Heart left ventricle (tissue), 16 donors: ENCODE measurements at places on chromosomes 11 and 22. TPM values are rescaled to one million over a fixed set of nuclear protein-coding genes. Genes with fewer than 3 reads are reported as not detected.
A peak's percentile ranks its signal among the peaks of the same experiment; 100 is the strongest.

DNA sequence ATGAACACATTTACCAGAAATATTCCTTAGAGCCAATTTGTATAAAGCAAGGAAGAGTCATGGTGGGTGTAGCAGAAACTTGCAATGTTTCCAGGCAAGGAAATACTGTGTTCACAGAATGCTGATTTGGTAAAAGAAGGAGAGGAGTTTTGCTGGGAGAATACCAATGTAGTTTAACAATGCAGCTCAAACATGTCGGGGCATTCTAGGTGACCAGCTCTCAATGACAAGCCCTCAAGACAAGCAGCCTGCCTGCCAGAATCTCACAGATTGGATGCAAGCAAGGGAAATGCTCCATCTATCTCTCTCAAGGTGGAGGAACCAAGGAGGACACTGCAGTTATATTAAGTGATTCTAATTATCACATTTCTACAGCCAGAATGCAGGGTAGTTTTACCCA is 190.4 kb downstream of the MAML2 start:
- H3K36me3 ChIP-seq: no peaks in the 10 kb centered on the region
- no peak overlapping the region for H3K4me3 ChIP-seq
- H3K4me1 ChIP-seq: peaks cover 36% of the 10 kb centered on the region

Gene APOL4
- total RNA-seq: 1.7 TPM

DNA sequence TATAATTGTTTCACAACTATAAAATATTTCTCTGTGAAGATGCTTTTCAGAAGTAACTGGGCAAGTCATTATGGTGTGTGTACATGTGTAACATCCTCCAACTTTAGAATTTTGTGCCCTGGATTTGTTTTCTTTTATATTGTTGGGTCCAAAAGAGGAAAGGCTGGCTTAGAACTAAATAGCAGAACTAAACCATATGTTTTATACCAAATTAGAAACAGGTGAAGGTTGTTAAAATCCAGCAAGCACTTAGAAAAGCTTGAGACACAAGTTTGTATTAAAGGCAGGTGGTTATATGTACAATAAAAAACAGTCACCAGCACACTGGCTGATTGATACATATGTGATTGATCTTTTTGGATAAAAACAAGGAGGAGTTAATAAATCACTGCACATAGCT is 158.5 kb downstream of the WNT11 start:
- DNase-seq: no peak
- H3K27ac ChIP-seq: no peak overlapping the region
- no peaks in the 10 kb centered on the region for H3K27me3 ChIP-seq
- H3K4me3 ChIP-seq: no peak overlapping the region
- H3K36me3 ChIP-seq: no peaks in the 10 kb centered on the region

- no peak for DNase-seq
- no peaks in the 10 kb centered on the region for H3K27me3 ChIP-seq
- H3K36me3 ChIP-seq: no peaks in the 10 kb centered on the region
- no peak overlapping the region for H3K27ac ChIP-seq
- no peak overlapping the region for H3K4me3 ChIP-seq
Measured at GRCh38 chr22:36771356-36772063, 4.4 kb downstream of the IFT27 start.

Gene CTSW
- total RNA-seq: 0.91 TPM

- H3K4me3 ChIP-seq: no peak overlapping the region
- no peak for DNase-seq
- no peaks in the 10 kb centered on the region for H3K27me3 ChIP-seq
- H3K27ac ChIP-seq: no peak overlapping the region
- no peaks in the 10 kb centered on the region for H3K36me3 ChIP-seq
Measured at GRCh38 chr22:18012531-18012930, 11.8 kb downstream of the MICAL3 start.

DNA sequence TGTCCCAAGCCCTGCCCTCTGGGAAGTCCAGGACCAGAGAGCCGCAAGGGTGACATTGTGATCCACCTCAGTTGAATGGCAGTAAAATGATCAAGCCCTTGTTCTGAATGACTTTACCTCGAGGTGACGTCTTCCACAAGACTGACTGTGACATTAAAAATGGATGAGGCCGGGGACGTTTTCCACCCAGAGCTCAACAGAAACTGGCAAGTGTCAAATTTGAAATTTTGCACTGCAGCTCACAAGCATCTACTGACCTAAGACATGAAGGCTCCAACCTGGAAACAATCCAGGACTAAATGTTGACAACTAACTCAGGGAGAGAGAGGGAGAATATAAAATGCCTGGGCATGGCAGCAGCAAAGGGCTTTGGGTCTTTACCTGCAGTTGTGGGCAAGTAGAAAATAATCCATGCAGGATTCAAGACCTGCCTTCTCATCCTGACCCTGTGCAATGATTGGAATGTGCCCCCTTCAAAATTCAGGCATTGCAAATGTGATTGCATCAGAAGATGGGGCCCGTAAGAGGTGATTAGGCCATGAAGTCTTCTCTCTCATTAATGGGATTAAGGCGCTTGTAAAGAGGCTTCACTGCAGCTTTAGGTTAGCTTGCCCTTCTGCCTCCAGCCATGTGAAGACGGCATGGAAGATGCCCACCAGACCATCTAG is 33.6 kb upstream of the CLMP start:
- H3K27me3 ChIP-seq: peaks cover 5% of the 10 kb centered on the region
- no peak for DNase-seq
- no peaks in the 10 kb centered on the region for H3K36me3 ChIP-seq
- no peaks in the 10 kb centered on the region for H3K4me1 ChIP-seq
- no peak overlapping the region for H3K27ac ChIP-seq

DNA sequence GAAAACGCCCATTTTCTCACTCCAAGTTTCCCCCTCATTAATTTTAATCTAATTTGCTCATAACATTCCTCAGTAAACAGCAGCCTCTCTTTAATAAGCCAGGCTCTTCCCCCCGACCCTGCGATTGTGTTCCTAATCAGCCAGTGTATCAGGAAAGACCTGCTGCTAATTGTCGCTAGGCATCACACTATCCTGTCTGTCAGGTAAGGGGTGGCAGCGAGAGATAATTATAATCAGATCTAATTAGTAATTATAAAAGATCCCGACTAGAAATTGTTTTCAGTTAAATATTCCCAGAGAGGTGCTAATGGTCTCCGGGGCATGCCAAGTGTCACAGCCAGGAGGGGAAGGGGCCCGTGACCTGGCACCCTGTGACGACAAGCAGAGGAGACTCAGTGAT is 142.8 kb downstream of the ST3GAL4 start:
- no peaks in the 10 kb centered on the region for H3K4me1 ChIP-seq
- no peak overlapping the region for H3K27ac ChIP-seq
- H3K4me3 ChIP-seq: no peak overlapping the region
- H3K27me3 ChIP-seq: peaks cover 21% of the 10 kb centered on the region
- H3K36me3 ChIP-seq: no peaks in the 10 kb centered on the region

DNA sequence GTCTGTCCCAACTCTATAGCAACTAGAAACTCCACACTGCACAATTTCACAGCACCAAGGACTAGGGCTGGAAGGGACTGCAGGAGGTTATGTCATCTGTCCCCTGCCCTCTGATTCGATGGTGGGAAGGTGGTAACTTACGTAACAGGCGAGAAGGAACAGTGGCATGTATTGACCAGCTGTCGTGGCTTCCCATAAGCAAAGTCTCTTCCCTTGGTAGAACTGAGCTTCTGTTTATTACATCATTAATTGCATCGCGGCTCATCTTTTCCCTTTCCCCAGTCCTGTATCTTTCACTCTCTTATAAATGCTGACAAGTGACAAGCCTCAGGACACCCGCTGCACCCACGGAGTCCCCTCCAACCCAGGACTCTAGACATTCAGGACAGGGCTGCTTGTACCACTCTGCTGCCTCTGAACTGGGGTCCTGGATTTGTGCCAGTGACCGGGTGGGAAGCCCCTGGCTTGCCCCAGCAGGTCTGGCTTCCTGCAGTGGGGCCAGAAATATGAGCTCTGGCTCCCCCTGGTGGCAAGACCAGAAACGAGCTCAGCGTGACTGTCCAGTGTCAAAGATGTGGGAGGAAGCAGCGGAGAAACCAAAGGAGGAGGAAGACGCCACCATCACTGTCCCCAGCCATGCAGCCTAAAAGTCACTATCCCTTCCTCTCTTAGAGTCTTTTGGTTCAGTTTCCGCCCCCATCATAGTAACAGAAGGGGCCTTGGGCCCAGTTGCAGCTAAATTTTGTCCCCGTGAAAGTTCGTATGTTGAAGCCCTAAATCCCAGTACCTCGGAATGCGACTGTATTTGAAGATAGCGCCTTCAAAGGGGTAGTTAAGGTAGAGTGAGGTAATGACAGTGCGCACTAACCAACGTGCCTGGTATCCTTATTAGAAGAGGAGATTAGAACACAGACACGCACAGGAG is 84.5 kb downstream of the ISX start:
- H3K27ac ChIP-seq: no peak overlapping the region
- H3K4me1 ChIP-seq: no peaks in the 10 kb centered on the region
- no peak overlapping the region for H3K4me3 ChIP-seq
- H3K27me3 ChIP-seq: peaks cover 21% of the 10 kb centered on the region

Gene APOBEC3F
- 18.2 TPM for total RNA-seq

DNA sequence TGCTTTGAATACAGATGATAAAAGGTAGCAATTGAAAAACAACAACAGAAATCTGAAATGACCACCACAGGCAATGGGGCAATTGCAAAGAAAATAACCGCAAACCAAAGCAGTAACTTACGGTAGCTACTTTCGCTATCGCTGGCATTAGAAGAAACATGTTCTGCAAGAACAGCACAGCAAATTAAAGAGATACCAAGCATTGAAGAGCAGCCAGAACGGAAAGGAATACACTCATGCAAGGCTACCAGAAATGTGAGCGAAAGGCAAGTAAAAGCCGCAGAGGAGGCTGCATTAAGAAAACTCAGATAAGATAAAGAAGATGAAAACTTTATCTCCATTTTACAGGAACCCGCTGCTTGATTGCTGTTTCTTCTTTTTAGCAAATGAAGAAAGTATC is 194.1 kb upstream of the CCDC90B start:
- H3K4me1 ChIP-seq: no peaks in the 10 kb centered on the region
- no peak overlapping the region for H3K27ac ChIP-seq
- H3K36me3 ChIP-seq: no peaks in the 10 kb centered on the region
- no peak overlapping the region for H3K4me3 ChIP-seq
- DNase-seq: no peak

GRCh38 chr11:12856338-12856737 is 152.8 kb upstream of the RASSF10 start:
- no peak overlapping the region for H3K4me3 ChIP-seq
- no peaks in the 10 kb centered on the region for H3K27me3 ChIP-seq
- no peaks in the 10 kb centered on the region for H3K36me3 ChIP-seq
- H3K4me1 ChIP-seq: peaks cover 16% of the 10 kb centered on the region

DNA sequence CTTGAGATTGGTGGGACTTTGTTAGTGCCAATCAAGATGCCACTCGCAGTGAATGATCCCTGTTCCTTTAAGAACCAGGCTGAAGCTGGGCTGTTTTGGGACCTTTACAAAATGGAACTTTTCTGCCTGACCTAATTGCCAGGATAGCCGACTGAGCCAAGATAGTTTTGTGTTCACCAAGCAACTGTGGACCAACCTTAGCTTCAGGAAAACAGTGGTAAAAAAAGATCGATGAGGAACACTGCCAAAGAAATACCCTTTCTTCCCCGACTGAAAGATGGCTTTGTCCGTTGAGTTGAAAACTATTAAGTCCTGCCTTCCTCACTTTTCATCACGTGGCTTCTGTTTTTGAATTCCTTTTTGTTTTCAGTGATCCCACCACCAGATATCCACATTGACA is 157.9 kb upstream of the SORL1-AS1 start:
- no peaks in the 10 kb centered on the region for H3K4me1 ChIP-seq
- H3K36me3 ChIP-seq: peaks cover 78% of the 10 kb centered on the region
- no peak overlapping the region for H3K27ac ChIP-seq
- DNase-seq: no peak

GRCh38 chr11:102276362-102276761 is 40.9 kb upstream of the BIRC3 start:
- no peaks in the 10 kb centered on the region for H3K4me1 ChIP-seq
- peaks cover 5% of the 10 kb centered on the region for H3K27me3 ChIP-seq
- DNase-seq: no peak
- no peaks in the 10 kb centered on the region for H3K36me3 ChIP-seq

GRCh38 chr11:74022546-74022945 is 13.7 kb upstream of the UCP3 start:
- H3K36me3 ChIP-seq: peaks cover 28% of the 10 kb centered on the region
- H3K4me3 ChIP-seq: no peak overlapping the region
- H3K27ac ChIP-seq: no peak overlapping the region
- H3K27me3 ChIP-seq: no peaks in the 10 kb centered on the region
- H3K4me1 ChIP-seq: peaks cover 24% of the 10 kb centered on the region

GRCh38 chr11:130124096-130124495 is 35.5 kb upstream of the ST14 start:
- peak; percentile 80 for DNase-seq
- H3K4me1 ChIP-seq: peaks cover 42% of the 10 kb centered on the region
- peak overlapping the region; percentile 63 for H3K27ac ChIP-seq
- H3K36me3 ChIP-seq: peaks cover 49% of the 10 kb centered on the region

DNA sequence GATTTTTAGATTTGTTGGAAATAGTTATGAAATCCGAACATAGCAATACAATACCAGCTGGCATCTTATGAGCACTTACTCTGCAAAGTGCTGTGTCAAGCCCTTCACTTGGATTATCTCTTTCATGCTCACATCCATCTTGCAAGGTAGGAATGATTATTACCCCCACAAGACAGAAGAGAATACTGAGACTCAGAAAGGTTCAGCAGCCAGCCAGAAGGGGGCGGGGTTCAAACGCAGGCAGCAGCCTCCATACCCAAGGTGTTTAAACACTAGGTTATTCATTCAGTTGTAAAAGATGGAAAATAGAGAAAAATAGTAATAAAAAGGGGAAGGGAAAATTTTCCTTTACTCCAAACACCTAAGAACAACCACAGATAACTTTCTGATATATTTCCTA is 158.5 kb downstream of the CCDC34 start:
- no peak overlapping the region for H3K4me3 ChIP-seq
- no peaks in the 10 kb centered on the region for H3K36me3 ChIP-seq
- no peak for DNase-seq
- no peaks in the 10 kb centered on the region for H3K4me1 ChIP-seq
- H3K27ac ChIP-seq: no peak overlapping the region
- H3K27me3 ChIP-seq: no peaks in the 10 kb centered on the region

DNA sequence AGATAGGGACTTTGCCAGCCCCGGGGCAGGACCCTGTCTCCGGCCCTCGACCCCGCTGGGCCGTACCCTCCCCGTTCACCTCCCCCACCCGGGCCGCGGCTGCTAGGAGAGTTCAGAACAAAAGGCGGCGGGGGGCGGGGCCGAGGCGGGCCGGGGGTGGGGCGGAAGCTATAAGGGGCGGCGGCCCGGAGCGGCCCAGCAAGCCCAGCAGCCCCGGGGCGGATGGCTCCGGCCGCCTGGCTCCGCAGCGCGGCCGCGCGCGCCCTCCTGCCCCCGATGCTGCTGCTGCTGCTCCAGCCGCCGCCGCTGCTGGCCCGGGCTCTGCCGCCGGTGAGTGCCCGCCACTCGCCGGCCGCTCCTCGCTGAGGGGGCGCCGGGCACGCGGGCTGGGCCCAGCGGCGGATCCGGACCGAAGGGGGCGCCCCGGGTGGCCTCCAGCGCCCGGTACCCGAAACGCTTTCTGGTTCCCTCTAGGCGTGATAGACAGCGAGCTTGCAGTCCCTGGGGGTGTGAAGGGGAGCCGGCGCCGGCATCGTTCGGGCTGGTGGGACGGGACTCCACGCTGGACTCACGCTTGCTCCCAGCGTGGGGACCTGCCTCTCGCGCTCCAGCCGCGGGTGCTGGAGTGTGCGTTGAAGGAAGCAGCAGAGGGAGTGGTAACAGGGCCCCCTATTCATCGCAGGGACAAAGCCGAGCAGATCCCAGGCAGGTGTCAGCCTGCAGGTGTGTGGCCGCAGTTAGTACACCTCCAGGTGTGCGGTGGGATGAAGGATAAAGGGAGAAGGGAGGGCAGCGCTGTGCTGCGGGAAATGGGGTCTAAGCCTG is at the start of gene MMP11:
TSS of gene MMP11 (plus strand) at position 201 of the 825 bp plus-strand sequence. CDS start at position 223, 22 bp downstream.
- H3K4me3 ChIP-seq: peak within 1 kb of the TSS; percentile 34
- no peaks in the 10 kb centered on the region for H3K36me3 ChIP-seq
- DNase-seq: peak; percentile 73
- H3K27ac ChIP-seq: peak within 1 kb of the TSS; percentile 78

Gene FADS2
- total RNA-seq: 33.4 TPM
